Myometrial cell (primary cell): ENCODE measurements at places on chromosomes 7 and 10. TPM values are rescaled to one million over a fixed set of nuclear protein-coding genes. Genes with fewer than 3 reads are reported as not detected.

The TMEM225B gene
- not detected in 2 replicates for total RNA-seq

The MINDY4 gene
- 8.5 and 11.2 TPM in 2 replicates for total RNA-seq

The SLC16A12 gene
- 0.29 and 0.35 TPM in 2 replicates for total RNA-seq

The GCK gene
- total RNA-seq = 1.2 and 2.7 TPM in 2 replicates

The ODAD2 gene
- total RNA-seq = 1.8 and 4.0 TPM in 2 replicates

The SPDYE2B gene
- not detected in 2 replicates for total RNA-seq
